ENCODE measurements at places on chromosomes 5 and 9.

GRCh38 chr5:141485321-141486055 lies 658 bp downstream of the PCDHGC4 start:
- no peak for DNase-seq

DNA sequence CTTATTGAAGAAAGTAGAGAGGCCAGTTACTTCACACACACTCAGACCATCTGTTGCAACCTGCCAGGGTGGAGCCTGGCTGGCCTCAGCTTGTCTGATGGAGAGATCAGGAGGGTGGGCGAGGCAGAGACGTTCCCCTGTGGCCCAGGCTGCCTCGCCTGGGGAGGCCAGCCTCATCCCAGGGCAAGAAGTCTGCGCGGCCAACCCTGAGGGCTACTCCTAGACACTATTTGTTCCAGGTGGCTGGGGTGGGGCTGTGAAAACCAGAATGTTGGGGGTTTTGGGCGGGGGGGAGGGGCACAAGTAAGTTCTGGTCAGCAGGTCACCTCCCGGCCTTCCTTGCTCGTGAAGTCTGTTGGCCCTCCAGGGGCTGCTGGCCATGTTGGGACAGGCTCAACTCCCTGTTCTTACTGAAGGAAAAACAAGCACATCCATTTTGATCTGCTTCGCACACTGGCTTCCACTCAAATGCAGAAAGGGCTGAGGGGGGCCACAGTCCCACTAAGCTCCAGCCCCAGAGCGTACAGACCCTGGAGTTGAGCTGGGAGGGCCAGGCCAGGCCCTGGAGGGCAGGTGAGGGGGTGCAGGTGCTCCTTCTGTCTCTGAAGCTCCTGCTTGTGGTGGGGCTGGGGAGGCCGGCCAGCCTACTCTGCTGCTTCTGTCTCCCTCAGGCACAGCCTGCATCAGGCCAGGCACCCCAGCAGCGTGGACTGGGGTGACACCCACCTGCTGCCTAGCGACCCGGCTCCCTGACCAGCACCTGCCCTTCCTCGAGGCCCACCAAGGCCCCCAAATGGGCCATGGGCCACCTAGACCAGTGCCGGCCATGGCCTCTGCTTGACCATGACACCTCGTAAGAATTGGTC lies 46.6 kb downstream of the SECISBP2 start:
- no peak for DNase-seq

DNA sequence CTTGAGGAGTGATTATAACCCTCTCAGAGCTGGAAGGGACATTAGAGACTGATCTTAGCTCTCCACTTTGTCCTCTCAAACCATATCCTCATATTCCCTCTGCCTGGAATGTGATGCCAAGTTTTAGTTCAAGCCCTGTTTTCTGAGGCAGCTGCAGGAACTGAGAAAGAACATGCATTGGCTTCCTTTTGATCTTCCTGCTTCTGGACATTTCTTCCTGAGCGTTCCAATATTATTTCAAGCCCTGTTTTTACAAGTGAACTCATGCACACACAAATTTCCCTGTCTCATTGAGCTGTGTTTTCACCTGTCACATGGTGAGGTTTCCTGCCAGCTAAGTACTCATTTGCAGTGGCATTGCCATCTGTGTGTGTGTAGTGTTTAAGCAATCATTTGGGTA lies 17.0 kb downstream of the FOCAD start:
- no peak for DNase-seq

DNA sequence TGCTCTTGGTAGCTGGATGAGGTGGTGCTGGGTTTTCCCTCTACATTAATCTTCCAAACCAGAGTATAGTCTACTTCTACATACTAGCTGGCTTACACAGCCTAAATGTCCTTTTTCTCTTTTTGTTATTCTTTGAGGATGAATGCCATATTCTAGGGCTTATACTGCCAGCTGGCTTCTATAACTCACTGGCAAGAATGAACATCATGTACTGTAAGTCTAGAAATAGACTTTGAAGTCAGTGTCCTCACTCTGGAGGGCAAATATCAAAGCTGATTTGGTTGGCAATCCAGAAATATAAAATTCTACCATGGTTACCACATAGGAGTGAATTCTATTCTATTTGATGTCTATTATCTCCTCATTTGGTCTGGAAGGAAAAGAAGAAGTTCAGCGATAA lies 251.7 kb upstream of the TYRP1 start:
- no peak for DNase-seq

DNA sequence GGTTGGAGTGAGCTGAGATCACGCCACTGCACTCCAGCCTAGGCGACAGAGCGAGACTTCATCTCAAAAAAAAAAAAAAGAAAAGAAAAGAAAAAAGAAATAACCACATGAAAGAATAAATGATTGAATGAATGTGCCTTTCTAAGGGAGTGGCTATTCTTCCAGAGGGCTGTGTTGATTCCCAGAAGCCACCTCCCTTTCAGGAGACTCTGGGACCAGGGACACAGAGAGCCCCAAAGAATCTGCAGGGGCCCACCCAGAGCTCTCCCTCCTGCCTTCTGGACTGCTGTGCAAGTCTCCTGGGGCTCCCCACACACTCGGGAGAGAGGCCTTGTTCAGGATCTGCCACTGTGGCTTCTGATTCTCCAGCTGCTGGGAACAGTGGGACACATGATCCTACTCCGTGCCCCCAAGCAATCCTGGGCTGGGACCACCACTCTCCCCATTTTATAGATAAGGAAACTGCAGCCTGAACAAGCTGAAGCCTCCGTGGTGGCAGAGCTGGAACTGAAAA lies 23.6 kb downstream of the CAMK2A start:
- no peak for DNase-seq

DNA sequence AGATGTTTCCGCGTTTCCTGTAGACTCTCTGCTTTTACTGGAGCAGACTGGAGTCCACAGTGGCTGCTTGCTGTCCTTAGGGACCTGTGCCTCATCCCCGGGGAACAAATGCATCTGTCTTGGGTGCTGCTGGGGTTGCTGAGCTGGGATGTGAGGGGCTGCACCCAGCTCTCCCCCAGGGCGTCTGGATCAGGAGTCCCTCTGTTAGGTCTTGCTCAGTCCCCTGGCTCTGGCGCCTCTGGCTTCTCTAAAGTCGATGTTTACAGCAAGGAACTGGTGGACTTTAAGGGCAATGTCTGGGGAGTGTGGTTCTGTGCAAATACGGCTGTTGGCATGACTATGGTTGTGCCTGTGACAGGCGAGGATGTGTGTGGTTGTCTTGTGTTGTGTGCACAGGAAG lies 91.4 kb downstream of the CACNA1B start:
- DNase-seq, result no peak
